ENCODE measurements at places on chromosomes 2 and 18.
A peak's percentile ranks its signal among the peaks of the same experiment; 100 is the strongest.

- no peak for DNase-seq
These were observed 214.2 kb downstream of the PTGR3 start for GRCh38 chr18:74994502-74995418.

- DNase-seq = peak; percentile 70
These were observed 39.7 kb downstream of the RDH14 start for GRCh38 chr2:18520451-18521425.

- peak; percentile 28 for DNase-seq
These were observed 13.7 kb upstream of the GAL3ST2 start for GRCh38 chr2:241762933-241763369.

GRCh38 chr2:30664761-30665358, 142.4 kb downstream of the CAPN13 start:
- no peak for DNase-seq

DNA sequence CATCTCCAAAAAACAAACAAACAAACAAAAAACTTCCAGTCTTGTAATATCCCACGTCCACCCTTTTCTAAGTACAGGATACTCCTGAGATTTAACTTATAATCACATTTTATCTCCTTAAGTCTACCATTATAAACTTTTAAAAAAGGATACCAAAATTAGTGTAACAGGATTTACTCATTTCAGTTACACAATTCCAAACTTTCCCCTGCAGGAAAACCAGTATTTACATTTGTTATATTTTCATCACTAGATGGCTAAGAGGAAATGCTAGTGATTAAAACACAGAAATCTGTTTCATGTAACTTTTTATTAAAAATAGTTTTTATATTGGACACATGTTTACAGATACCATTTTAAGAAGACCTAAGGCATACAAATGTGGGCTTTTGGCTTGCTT, 27.5 kb downstream of the CFAP36 start:
- no peak for DNase-seq

Data from stimulated activated CD4-positive, alpha-beta T cell treated with anti-CD3 and anti-CD28 coated beads, TNF-alpha, amount 100 ng/mL, for 1 hour (primary cell).